ENCODE measurements at places on chromosomes 13 and 19.

DNA sequence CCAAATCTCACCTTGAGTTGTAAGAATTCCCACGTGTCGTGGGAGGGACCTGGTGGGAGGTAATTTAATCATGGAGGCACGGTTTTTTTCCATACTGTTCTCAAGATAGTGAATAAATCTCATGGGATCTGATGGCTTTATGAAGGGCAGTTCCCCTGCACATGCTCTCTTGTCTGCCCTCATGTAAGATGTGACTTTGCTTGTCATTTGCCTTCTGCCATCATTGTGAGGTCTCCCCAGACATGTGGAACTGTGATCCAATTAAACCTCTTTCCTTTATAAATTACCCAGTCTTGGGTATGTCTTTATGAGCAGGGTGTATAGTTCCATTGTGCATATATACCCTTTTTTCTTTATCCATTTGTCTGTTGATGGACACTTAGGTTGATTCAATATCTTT is 13.1 kb downstream of the SCEL start:
- H3K36me3 ChIP-seq: no peaks in the 10 kb centered on the region
- no peak overlapping the region for H3K27ac ChIP-seq
- no peak overlapping the region for H3K4me3 ChIP-seq
- no peak for DNase-seq
- H3K4me1 ChIP-seq: no peaks in the 10 kb centered on the region

GRCh38 chr19:14632286-14632685 is 42.4 kb downstream of the ADGRE3 start:
- H3K36me3 ChIP-seq: no peaks in the 10 kb centered on the region
- DNase-seq: peak; percentile 35
- H3K4me3 ChIP-seq: no peak overlapping the region
- H3K27ac ChIP-seq: no peak overlapping the region

- H3K4me3 ChIP-seq: no peak overlapping the region
- peaks cover 2% of the 10 kb centered on the region for H3K36me3 ChIP-seq
- no peaks in the 10 kb centered on the region for H3K27me3 ChIP-seq
- H3K27ac ChIP-seq: no peak overlapping the region
Observed at GRCh38 chr19:10552510-10553053, 8.9 kb downstream of the ATG4D start.

DNA sequence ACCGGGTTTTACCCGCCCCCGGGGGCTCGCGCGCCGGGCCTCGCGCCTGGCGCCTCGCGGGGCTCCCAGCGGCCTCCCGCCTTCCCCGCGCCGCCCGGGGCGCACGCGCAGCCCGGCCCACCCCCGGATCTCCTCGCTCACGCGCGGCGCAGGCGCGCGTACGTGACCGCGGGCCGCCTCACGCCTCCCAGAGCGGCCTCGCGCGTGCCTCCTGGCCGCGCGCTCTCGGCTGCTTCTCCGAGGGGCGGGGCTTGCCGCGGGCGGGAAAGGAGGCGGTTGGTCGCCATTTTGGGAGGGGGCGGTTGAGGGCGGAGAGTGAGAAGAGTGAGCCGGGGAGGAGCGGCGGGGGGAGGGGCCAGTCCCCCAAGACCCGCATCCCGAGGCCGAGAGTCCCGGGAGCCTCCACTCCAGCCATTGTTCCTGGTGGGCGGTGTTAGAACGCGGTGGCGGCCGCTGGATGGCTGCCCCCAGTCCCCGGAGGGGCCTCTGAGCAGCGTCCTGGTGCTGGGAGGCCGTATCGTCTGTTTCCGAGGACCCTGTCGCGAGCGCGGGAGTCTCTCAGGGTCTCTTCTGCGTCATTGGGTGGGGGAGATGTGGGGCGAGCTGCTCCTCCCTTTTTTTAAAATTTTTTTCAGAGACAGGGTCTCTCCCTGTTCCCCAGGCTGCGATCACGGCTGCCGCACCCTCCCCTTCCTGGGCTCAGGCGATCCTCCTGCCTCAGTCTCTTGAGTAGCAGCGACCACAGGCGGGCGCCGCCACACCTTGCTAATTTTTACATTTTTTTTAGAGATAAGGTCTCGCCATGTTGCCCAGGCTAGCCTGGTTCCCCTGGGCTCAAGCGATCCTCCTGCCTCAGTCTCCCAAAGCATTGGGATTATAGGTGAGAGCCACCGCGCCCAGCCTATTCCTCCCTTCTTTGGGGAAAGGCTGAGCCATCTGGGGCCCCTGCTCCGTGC is at the start of gene ZNF541:
Gene ZNF541 (minus strand): TSS at position 78 of the 956 bp plus-strand sequence. CDS start 17,292 bp downstream, outside the sequence.
- no peak within 1 kb of the TSS for H3K4me3 ChIP-seq
- H3K36me3 ChIP-seq: no peaks in the 10 kb centered on the region
- H3K4me1 ChIP-seq: no peaks in the 10 kb centered on the region
- no peaks in the 10 kb centered on the region for H3K27me3 ChIP-seq
- H3K27ac ChIP-seq: no peak within 1 kb of the TSS

GRCh38 chr19:17703824-17704463 is 15.3 kb upstream of the MAP1S start:
- no peak overlapping the region for H3K4me3 ChIP-seq
- no peaks in the 10 kb centered on the region for H3K4me1 ChIP-seq
- no peak overlapping the region for H3K27ac ChIP-seq
